ENCODE measurements at places on chromosomes 7 and 10.

- DNase-seq = no peak
These were observed 17.6 kb downstream of the ZDHHC16 start for GRCh38 chr10:97463363-97464132.

DNA sequence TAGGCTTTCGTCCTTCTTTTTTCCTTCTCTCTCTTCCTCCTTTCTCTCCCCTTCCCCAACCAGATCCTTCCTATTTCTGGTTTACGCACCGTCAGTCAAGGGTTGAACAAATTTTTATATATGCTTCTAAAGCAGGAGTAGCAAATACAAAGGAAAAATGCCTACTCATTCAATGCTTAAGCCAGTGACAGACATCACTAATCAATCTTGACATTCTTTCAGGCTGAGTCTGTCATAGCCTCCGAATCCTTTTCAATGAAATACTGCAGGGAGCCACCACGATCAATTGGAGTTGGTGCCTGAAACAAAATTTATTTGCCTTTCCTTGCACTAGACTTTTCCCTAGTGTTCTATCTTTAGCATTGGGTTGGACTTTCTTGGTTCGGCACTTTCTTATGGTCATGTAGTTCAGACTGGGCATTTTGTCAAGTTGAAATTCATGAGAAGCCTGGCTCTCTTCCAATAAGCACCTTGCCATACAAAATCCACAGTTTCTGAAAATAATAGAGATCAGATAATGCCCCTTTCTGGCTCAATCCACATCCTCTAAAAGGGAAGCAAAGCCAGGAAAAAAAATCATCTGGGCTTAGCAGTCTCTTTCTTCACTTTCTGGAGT lies 239.5 kb upstream of the PLXNA4 start:
- no peak for DNase-seq

- DNase-seq = no peak
These were observed 184.5 kb downstream of the PRKCQ start for GRCh38 chr10:6395606-6396005.

DNA sequence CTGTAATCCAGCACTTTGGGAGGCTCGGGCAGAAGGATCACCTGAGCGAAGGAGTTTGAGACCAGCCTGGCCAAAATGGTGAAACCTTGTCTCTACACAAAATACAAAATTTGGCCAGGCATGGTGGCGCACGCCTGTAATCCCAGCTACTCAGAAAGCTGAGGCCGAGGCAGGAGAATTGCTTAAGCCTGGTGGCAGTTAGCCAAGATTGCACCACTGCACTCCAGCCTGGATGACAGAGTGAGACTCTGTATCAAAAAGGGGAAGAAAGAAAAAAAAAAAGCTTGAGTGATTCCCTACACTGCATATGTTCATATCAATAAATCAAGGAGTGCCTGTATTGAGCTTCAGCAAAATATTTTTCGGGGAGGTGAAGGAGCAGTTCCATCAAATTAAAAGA lies 45.8 kb upstream of the SRRM3 start:
- no peak for DNase-seq

DNA sequence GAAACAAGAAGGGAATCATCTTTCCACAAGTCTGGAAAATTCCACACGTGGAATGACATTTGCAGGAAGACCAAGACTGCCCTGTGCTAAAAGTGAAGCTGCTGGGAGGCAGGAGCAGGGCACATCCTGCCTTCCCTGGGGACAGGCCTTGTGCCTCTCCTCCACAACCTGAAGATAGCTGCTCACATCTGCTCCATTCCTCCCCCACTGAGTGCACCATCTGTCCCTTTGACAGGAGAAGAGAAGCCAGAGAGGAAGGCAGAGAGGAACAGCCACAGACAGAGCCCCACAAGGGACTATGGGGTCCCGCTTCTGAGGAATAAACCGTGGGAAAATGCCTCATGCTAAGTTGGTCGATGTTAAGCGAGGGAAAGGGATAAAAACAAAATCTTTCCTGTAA lies 15.9 kb upstream of the FAM171A1 start:
- DNase-seq = no peak

DNA sequence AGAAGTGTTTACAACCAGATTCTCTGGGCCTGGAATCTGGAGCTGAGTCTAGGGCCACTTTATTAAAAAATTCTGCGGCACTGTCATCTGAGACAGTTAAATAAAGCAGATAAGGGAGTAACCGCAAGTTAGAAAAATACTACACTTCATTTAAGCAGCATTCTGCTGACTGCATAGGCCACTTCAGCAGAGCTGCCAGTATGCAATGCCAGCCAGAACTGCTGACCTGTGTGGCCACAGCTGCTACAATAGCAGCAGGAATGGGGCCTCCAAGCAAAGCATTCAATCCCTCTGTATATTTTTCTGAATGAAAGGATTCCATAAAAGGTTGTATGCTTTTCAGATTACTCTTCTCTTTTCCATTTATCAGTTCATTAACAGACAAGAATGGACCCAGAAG lies 136.0 kb downstream of the COL28A1 start:
- DNase-seq = no peak

DNA sequence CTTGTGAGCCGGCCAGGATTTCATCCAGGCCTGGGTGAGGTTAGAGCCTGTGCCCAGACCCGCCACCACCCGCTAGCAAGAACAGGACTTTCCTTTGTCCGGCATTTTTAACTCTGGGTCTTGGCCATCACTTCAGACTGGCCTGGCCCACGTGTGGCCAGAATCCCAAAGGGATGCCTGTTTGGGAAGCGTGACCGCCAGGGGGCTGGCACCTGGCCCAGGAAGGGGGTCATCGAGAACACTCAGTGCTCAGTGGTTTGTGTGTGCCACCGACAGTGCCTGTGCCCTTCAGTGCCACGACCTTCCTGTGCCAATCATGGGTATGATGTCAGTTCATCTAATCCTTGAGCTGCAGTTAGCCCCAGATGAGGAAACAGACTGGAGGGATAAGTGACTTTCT lies 85.0 kb downstream of the ZMIZ1 start:
- peak; percentile 67 for DNase-seq

DNA sequence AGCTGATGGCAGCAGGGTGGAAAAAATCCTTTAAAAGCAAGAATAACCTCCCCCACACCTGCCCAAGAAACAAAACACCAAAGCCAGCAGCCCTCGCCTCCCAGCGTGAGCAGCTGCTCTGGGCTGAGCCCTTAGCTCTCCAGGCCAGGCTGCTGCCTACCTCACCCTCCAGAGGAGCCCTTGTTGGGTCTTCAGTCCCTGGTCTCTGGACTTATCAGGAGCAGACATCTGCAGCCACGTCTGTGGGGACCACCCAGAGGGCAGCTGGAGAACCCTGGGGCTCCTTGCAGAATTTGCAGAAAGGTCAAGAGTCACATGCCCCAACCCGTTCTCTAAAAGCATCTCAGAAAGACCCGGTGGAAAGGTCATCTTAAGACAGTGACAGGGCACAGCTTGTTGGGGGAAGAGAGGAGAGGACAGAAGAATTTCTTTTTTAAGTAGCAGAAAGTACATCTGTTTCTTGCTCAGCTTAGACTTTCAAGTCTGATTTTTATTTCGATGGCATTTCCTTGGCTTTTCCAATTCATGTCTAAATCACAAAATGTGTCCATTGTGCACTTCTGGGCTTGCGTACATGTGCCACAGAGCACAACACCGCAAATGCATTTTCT lies 425.7 kb upstream of the NFE2L3 start:
- DNase-seq = no peak

DNA sequence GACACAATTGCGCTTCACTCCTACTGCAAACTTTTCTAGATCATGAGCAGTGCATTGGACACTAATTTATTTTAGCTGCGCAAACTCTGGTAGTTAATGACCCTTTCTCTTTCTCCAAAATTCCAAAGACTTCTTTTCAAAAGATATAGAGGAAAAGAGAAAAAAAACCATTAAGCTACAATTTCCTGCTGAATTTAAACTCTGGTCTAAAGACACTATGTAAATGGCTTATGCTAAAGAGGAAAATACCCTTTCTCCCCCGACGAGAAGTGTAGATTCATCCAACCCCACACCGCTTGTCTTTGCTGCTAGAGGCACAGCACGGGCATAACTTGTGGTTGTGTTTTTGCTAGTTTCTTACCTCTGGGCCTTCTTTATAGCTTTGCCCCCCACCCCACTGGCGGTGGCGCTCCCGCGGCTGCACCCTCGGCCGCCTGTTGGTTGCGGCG lies 84.1 kb downstream of the SNX10 start:
- no peak for DNase-seq

DNA sequence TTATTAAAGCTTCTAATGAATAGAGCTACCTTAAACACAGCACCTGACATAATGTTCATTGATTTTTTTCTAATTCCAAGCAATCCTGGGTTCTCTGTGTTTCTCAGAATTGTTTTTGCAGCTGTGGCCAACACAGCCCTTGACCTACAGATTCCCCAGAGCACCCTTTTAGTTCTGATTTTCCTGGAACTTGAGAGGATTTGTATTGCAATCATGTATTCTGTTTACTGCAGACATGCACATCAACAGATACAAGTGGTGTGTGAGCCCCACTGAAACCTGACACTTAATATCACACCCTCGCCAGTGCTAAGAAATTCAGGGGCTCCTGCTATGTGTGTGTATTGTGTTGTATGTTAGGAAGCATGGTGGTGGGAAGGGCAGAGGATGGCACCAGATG lies 344.2 kb upstream of the POM121L12 start:
- DNase-seq = no peak

GRCh38 chr7:105885387-105886111 lies 9.2 kb upstream of the ATXN7L1 start:
- DNase-seq = no peak
